ENCODE measurements at places on chromosomes 5 and 9. TPM values are rescaled to one million over a fixed set of nuclear protein-coding genes. Genes with fewer than 3 reads are reported as not detected.

The LEAP2 gene
- total RNA-seq, result 1.5 TPM

The IL4 gene
- not detected for total RNA-seq

The SPATA31A1 gene
- total RNA-seq, result not detected

The SMIM32 gene
- not detected for total RNA-seq

The CCNG1 gene
- 189 TPM for total RNA-seq

The MVB12B gene
- total RNA-seq, result 0.08 TPM

The OTULIN gene
- total RNA-seq, result 70.5 TPM

The DIPK1B gene
- total RNA-seq, result 0.32 TPM

The SLC45A2 gene
- total RNA-seq, result not detected

DNA sequence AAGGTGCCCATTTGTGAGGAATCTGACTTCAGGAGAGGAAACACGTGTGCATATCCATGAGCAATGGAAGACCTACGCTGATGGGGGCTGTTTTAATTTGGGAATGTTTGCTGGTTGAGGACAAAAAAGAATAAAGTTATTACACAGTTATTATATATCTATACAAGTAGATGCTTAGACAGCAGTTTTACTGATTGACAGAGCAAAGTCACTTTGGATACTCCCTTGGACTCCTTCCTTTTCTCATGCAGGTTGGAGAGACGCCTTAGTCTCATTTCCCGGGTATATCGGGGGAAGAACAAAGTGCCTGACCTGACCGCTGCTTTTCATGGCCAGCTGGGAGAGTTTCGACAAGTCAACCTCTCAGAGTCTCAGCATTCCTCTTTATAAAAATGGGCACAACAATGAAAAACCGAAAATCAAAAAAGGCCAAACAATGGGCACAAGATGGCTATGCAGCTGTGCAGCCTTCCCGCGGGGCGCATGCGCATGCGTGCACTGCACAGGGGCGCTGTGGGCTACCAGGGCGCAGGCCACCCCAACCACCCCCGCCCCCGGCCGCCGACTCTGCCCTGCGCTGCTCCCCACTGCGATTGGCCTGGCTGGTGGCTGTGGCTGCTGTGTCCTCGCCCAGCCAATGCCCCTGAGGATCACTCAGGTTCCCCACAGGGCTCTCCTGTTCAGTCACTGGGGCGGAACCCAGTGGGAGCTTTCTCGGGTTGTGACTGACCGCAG lies 18.1 kb downstream of the NFIL3 start:
- no peak overlapping the region for H3K27ac ChIP-seq
- H3K27me3 ChIP-seq, result no peaks in the 10 kb centered on the region
- no peak for DNase-seq
- H3K4me3 ChIP-seq, result no peak overlapping the region
- H3K36me3 ChIP-seq, result no peaks in the 10 kb centered on the region
- H3K4me1 ChIP-seq, result no peaks in the 10 kb centered on the region

DNA sequence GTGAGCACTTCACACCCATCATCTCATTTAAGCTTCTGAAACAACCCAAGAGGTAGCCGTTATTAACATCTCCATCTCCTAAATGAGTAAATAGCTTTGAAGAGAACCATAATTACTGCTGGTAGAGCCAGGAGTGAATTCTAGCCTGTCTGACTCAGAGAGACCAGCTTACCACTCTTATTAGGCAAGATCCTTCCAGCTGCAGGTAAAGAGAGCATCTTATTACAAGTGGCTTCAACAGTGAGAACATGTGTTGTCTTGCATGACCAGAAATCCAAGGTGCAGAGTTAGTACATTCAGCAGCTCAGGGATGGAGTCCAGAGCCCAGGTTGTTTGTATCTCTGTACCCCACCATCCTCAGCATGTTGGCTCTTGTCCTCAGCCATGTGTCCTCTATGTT lies 10.9 kb upstream of the AFAP1L1 start:
- no peak overlapping the region for H3K4me3 ChIP-seq
- H3K27me3 ChIP-seq, result no peaks in the 10 kb centered on the region
- H3K36me3 ChIP-seq, result no peaks in the 10 kb centered on the region
- no peak for DNase-seq

DNA sequence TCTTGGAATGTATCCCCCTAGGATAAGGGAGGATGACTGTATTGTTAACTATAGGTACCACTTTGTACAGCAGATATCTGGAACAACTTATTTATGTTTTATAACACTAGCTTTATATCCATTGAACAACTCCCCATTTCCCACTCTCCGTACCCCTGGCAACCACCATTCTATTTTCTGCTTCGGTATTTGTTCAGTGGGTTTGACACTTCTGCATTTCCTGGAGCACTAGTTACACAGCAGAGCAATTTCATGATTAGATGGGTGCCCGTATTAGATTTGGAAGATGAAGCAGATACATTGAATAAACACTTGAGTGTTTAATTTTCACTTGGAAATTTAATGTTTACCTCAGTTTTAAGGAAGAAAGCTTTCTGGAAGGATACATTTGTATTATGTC lies 67.4 kb downstream of the SLC46A2 start:
- DNase-seq, result no peak
- no peaks in the 10 kb centered on the region for H3K36me3 ChIP-seq
- H3K27me3 ChIP-seq, result no peaks in the 10 kb centered on the region
- H3K4me1 ChIP-seq, result peaks cover 6% of the 10 kb centered on the region
- H3K4me3 ChIP-seq, result no peak overlapping the region
- no peak overlapping the region for H3K27ac ChIP-seq

DNA sequence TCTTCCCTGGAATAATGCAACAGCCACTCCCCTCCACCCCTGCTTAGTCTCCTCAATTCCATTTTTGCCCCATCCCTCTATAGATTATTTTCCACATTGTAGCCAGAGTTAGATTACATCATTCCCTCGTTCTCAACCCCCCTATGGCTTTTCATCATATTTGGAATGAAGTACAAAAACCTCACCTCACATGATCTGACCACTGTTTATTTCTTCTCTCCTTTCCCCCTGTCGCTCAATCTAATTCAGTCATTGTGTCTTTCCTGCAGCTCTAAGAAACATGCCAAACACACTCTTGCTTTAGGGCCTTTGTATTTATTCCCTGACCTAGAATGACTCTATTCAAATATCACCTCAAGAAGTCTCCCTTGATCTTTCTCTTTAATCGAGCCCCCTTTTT lies 22.6 kb upstream of the HK3 start:
- no peaks in the 10 kb centered on the region for H3K4me1 ChIP-seq
- H3K27me3 ChIP-seq, result no peaks in the 10 kb centered on the region
- no peak overlapping the region for H3K27ac ChIP-seq
- no peaks in the 10 kb centered on the region for H3K36me3 ChIP-seq
- H3K4me3 ChIP-seq, result no peak overlapping the region

DNA sequence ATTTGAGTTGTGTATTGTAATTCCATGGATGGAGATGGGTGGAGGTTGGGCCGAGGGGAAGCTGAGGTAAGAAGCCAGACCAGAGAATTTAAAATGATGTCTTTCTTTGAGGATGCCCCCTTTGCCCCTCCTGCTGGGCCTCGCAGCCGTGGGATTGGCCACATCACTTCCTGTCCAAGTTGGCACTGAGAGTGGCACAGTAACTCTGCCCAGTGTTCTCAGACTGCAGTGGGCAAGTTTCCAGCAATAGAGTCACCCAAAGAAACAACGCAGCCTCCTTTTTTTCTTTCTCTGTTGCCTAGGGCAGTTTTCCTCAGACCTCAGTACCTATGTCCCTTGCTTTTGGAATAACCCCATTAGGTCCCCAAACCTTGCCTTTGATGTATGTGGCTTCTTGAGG lies 306.6 kb upstream of the DMRT1 start:
- no peak for DNase-seq
- H3K27ac ChIP-seq, result no peak overlapping the region
- no peaks in the 10 kb centered on the region for H3K36me3 ChIP-seq
- H3K4me3 ChIP-seq, result no peak overlapping the region
- no peaks in the 10 kb centered on the region for H3K27me3 ChIP-seq

DNA sequence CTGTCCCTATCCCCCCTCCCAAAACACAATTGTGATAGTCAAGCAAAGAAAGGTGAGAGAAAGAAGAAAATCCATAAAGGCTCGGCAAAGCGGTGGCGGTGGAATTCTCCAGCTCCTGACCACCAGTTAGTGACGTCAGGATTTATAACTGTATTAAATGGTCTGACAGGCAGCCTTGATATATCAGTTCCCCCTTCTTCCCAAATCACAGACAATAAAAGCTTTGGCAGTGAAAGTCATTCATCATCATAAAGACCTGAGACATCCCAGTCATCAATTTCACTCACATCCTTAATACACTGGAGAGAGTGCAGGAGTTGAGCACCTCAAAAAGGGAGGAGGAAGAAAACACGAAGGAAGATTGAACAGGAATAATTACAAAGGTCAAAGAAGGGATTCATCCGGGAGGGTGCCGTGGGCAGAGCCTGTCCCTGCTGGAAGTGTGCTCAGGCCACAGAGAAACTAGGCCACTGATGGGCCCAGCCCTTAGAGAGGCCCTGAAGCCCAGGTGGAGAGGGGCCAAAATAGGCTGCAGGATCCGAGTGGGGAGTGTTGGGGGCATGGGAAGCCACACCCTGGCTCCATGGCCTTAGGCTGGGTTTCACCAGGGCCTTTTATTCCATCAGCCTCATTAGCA lies 131.9 kb downstream of the PAX5 start:
- DNase-seq, result no peak
- H3K4me3 ChIP-seq, result no peak overlapping the region
- no peaks in the 10 kb centered on the region for H3K27me3 ChIP-seq
- H3K4me1 ChIP-seq, result peaks cover 14% of the 10 kb centered on the region

- no peaks in the 10 kb centered on the region for H3K4me1 ChIP-seq
- no peak for DNase-seq
- H3K27me3 ChIP-seq, result peaks cover 2% of the 10 kb centered on the region
- no peak overlapping the region for H3K27ac ChIP-seq
Observed at GRCh38 chr9:97874624-97875023, 21.6 kb downstream of the FOXE1 start.

GRCh38 chr9:34127035-34127948 lies 794 bp upstream of the DCAF12 start:
- peak overlapping the region; percentile 97 for H3K4me3 ChIP-seq
- no peaks in the 10 kb centered on the region for H3K36me3 ChIP-seq
- H3K27me3 ChIP-seq, result no peaks in the 10 kb centered on the region
- H3K4me1 ChIP-seq, result peaks cover 20% of the 10 kb centered on the region
- peak overlapping the region; percentile 84 for H3K27ac ChIP-seq

GRCh38 chr9:120956862-120957261 lies 30.3 kb upstream of the TRAF1 start:
- no peaks in the 10 kb centered on the region for H3K27me3 ChIP-seq
- H3K4me1 ChIP-seq, result no peaks in the 10 kb centered on the region
- no peaks in the 10 kb centered on the region for H3K36me3 ChIP-seq
- no peak overlapping the region for H3K27ac ChIP-seq
- no peak overlapping the region for H3K4me3 ChIP-seq

DNA sequence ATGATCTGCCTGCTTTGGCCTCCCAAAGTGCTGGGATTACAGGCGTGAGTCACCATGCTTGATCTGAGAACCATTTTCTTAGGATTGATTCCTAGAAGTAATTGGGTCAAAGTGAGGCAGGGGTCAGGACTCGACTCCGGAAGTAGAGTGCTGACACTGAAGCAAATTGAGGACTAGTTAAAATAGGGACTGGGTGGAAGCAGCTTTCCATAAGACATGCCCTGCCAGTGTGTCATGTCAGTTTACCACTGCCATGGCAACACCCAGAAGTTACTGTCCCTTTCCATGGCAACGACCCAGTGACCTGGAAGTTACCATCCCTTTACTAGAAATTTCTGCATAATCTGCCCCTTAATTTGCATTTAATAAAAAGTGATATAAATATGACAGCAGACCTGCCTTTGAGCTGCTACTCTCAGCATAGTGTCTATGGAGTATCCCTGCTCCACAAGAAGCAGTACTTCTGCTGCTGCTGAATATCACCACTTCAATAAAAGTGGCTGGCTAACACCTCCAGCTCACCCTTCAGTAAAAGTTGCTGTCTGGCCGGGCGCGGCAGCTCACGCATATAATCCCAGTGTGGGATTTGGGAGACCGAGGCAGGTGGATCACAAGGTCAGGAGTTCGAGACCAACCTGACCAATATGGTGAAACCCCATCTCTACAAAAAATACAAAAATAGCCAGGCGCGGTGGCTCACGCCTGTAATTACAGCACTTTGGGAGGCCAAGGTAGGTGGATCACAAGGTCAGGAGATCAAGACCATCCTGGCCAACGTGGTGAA lies 47.8 kb upstream of the JADE2 start:
- DNase-seq, result no peak
- no peak overlapping the region for H3K27ac ChIP-seq
- H3K36me3 ChIP-seq, result no peaks in the 10 kb centered on the region
- no peaks in the 10 kb centered on the region for H3K27me3 ChIP-seq
- H3K4me1 ChIP-seq, result no peaks in the 10 kb centered on the region
- no peak overlapping the region for H3K4me3 ChIP-seq

DNA sequence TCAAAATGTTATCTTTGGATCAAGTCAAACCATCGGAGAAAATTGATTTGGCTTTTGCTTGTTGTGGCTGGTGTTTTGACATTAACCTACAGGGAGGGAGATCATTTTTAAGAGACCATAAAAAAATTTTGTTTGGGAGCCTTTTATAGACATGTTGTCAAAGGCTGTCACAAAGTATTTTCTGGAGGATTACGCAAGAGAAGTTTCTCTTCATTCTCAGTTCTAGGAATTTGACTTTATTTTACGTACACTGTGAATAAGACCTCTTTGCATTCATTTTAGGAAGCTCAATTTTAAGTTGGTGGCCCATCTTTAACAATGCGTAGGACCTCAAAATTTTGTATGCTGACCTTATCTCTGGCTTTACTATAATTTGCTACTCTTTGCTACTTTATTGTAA lies 50.2 kb upstream of the SLC44A1 start:
- no peak for DNase-seq
- no peak overlapping the region for H3K27ac ChIP-seq
- peaks cover 8% of the 10 kb centered on the region for H3K4me1 ChIP-seq

DNA sequence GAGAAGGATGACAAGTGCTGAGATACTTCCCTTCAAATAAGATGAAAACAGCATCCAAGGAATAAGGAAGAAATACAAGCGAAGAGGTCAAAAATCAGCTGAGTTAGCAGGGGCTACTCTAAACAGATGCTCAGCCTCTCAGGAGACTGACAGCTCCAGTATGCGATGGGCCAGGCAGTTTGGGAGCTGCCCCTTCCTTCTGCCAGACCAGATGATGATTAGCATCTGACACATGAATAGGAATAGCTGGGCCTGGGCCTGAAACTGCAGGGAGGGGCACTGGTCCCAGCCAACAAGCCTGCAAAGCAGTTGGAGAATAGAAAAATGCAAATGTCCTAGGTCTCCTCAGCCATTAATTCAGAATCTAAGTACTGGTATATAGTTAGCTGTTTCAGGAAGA lies 13.1 kb upstream of the MAP3K1 start:
- no peaks in the 10 kb centered on the region for H3K36me3 ChIP-seq
- H3K4me3 ChIP-seq, result no peak overlapping the region
- no peak for DNase-seq
- no peak overlapping the region for H3K27ac ChIP-seq
- no peaks in the 10 kb centered on the region for H3K4me1 ChIP-seq
- H3K27me3 ChIP-seq, result no peaks in the 10 kb centered on the region

DNA sequence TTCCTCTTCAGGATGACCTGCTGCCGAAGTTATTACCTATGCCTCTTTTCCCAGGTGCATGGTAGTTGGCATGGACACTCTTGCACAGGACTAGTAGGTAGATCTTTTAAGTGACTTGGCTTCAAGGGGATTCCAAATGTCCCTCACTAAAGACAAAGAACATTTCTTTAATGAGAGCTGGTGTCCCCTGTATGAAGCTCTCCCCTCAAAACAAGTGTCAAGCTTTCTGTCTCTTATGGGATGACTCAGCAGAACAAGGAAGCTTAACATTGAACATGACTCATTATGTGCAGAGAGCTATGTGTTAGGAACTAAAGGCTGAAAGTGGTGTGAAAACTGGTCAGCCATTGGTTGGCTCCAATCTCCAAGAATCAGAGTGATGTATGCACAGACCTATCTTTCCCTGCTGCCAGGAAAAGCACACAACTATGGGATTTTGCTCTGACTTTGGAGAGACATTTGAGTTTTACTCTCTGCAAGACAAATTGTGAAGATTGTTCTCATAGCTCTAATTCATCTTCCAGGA lies 120.5 kb downstream of the PRDM6 start:
- H3K36me3 ChIP-seq, result no peaks in the 10 kb centered on the region
- H3K27me3 ChIP-seq, result no peaks in the 10 kb centered on the region
- H3K27ac ChIP-seq, result no peak overlapping the region
- H3K4me3 ChIP-seq, result no peak overlapping the region
